ENCODE measurements at places on chromosomes 16 and 17.

- no peak for DNase-seq
These were observed 439.5 kb downstream of the CA10 start for GRCh38 chr17:51718983-51719382.

DNA sequence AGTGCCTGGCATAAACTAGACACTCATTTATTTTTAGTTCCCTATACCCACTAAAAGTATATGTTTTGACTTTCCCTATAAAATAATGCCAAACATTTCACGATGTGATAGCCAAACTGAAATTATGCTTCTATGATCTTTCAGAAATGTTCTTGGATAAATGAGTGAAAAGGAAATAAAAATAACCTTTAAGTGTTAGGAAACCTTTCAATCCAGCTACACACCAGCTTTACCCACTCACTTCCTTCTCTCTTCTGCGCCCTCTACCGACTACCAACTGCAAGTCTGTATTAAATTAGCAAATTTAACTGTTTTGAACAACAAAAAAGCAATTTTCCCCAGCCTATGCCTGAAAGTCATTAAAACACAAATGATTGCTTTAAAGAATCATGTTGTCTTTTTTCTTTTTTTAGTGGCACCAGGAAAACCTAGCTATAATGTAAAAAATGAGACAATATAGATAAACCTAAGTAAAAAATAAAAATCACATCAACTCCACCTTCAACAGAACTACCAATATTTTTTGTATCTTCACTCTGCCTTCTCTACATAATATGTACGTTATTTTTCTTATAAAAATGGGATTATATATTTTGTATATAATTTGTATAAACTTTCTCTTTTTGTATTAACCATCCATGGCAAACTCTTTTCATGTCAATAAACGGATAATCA lies 13.2 kb upstream of the TMEM100 start:
- DNase-seq = peak; percentile 67

DNA sequence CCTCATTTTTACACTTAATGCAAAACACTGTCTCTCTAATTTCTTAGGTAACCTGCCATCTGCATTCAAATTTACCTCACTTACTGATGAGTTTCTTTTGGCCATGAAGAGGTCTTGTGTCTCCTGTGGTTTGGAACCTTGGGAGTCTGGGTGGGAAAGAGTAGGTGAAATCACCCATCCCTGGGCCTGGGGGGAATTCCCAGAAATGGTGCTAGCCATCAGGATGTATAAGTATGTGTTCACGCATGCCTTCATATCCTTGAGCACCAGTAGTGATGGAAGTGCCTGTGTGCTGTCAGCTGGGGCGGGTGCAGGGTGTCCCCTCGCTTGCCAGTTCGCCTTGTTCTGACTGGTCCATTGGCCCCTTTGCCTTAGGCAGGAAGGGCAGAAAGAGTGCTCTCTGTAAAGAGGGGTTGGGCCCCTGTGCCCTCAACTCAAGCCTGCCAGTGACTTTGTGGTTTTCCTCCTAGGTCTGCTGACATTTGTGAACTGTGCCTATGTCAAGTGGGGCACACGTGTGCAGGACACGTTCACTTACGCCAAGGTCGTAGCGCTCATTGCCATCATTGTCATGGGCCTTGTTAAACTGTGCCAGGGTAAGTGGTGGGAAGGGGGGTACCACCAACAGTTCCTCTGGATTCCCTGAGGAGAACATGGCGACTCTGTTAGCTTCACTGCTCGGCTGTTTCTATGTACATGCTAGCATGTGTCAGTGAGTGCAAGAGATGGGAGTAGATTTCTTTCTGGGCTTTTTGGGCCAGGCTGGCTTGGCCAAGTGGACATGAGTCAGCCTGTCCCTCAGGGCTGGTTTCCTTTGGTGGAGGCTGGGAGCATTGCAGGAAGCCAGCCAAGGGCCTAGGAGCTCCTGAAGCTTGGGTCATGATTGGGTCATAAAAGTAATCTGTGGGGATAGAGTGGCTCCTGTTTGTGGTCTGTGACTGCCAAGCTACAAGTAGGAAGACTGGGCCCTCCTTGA lies 23.2 kb downstream of the SLC7A6OS start:
- peak; percentile 93 for DNase-seq

DNA sequence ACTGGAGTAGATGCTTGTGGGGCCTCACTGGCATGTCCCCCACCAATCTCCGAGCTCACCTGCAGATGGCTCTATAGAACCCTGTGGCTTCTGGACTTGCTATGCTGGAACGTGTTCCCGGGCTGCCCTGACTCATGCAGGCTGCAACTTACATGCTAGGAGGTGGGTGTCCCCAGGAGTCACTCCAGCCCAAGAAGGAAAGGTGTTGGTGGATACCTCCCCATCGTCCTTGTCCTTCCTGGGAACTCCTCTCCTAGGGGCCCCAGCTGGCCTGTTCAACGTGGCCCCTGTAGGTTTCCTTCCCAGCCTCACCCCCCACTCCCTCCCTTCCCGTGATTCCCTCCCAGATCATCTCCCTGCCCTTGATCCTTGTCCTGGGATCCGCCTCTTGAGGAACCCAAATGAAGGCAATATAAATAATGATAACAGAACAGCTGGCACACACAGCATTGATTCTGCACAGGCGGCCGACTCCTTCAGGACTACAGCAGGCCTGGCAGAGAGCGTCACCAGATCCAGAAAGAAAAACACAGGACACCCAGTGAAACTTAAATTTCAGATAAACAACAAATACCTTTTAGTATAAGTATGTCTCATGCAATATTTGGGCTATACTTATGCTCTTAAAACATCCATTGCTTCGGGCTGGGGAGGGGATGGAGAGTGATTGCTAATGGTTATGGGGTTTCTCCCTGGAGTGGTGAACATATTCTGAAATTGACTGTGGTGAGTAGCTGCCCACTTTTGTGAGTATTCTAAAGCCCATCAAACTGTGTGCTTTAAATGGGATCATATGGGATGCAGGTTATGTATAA lies 221.1 kb upstream of the GSE1 start:
- DNase-seq = no peak

- DNase-seq = peak; percentile 34
These were observed 822 bp downstream of the IGF2BP1 start for GRCh38 chr17:48997827-48998586.

DNA sequence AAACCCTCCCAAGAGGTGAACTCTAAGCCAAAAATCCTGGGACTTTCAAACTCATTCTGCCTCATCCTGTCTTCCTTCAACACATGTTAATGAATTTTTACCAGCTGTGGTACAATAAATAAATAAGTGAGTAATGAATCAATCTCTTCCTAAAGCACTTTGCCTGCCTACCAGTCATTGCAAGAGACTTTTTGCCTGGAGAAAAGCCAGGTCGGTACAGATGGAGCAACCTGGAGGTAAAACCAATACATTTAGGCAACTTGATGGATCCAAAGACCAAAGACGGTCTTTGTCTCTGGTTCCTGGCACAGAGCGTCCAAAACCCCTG lies 324.2 kb downstream of the PMP22 start:
- peak; percentile 57 for DNase-seq

GRCh38 chr16:84245956-84246678 lies 6.3 kb upstream of the KCNG4 start:
- DNase-seq = no peak

DNA sequence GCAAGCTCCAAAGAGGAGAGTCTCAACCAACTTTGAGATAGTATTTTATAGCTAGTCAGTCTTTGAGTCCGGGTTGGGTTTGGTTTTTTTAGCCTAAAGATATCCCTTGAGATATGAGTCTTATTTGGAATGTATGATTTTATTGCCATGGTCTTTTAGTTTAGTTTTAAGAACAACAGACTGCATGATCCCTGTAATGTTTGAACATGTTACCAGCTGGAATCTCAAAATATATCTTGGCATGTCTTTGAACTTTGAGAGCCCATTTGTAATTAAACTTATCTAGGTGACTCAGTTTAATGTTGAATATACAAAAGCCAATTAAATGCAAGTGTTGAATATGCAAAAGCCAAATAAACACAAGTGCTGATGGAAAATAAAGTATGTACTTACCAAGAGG lies 100.6 kb downstream of the TANGO6 start:
- DNase-seq = no peak

DNA sequence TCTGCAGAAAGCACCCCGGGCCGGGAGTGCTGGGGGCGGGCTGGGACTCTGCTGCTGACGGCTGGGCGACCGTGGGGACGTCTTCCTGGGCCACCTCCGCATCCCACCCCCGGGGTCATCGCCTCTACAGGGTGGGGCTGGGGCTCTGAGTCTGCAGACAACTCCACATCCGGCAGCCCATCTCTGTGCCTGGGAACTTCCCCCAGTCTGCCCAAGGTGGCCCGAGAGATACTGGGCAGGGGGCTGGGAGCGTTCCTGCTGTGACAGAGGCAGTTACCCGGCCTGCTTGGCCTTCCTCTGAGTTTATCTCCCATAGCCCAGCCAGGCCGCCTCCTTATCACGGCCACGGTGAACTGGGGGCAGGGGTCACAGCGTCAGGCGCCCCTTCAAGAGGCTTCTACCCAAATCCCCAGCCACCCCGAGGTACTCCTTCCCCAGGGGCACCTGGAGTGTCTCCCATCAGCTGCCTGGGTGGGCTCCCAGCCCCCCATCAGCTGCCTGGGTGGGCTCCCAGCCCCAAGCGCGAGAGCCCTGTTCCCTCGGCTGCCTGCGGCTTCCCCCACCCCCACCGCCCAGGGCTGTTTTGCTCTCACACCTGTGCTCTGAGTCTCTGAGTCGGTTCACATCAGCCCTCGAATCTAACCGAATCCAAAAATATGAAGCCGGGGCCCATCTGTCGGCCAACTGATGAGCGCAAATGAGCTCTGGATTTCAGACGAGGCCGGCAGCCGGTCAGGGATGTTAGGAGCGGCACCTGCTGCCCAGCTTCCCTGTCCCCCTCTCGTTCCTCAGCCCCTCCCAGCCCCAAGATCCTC lies 15.6 kb upstream of the CBFA2T3 start:
- no peak for DNase-seq

DNA sequence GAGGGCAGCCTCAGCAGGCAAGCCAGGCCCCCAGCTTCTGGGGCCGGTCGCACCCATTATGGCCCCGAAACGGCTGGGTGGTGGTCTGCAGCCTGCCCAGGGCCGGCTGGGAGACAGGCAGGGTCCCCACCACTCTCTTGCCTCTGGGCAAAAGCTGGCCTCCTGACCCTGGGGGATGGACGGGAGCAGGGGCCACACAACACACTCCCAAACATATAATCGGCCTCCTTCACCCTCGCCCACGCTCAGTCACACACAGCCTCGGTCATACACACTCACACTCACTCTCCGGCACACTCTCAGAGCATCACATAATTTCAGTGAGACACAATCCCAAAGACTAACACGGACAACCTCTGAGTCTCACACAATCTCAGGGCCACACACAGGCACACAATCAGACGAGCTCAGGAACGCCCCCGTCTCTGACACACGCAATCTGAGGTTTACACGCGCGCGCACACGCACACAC lies 589 bp downstream of the PEMT start:
- no peak for DNase-seq

- peak; percentile 20 for DNase-seq
These were observed 101.4 kb downstream of the MAP2K4 start for GRCh38 chr17:12122075-12122474.

DNA sequence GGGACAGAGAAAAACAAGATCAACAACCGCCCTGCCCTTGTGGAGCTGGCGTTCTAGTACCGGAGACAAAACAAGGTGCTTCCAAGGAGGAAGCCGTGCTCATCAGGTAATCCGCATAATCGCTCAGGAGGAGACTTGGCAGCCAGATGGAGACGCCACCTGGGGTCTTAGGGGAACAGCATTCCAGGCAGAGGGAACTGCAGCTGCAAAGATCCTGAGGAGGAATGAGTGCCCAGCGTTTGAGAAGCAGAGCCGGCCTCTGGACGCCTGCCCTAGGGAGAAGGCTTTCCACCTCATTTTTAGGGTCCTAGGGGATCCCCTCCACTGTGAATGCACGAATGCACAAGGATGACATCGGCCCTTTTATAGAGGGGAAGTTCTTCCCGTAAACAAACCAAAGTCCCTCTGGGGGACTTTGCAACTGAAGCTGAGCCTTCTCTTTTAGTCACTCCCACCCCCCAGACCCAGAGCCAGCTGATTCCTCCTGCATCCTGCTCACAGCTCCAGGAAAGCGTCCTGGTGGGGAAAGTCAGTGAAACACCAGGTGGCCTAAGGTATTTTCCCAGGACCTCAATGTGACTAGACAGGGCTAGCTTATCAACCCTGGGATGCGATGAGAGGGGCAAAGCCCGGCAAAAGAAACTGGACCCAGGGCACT lies 13.2 kb upstream of the MPRIP start:
- DNase-seq = no peak

GRCh38 chr16:11620243-11621003 lies 33.7 kb upstream of the LITAF start:
- no peak for DNase-seq

DNA sequence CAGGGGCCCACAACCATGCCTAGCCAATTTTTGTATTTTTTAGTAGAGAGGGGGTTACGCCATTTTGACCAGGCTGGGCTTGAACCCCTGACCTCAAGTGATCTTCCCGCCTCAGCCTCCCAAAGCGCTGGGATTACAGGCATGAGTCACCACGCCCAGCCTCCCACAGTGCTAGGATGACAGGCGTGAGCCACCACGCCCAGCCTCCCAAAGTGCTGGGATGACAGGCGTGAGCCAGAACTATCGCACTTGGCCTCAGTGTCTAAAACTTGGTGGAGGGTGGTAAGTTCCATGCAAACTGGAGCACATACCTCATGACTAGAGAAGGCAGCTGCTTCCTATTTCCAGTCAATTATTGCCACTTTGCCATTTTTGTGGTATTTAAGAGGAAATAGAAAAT lies 7.1 kb downstream of the HSD17B2 start:
- DNase-seq = peak; percentile 17

DNA sequence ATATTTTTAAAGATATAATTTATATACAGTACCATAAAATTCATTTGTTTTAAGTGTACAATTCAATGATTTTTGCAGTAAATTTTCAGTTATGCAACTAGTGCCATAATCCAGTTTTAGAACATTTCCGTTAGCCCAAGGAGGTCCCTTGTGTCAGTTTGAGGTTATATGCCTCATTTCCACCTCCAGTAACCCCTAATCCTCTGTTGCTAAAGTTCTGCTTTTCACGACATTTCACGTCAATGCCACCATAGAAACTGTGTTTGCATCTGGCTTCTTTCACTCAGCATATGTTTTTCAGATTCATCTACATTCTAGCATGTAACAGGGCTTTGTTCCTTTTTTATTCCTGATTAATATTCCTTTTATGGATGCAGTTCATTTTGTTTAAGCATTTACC lies 42.4 kb upstream of the NUDT7 start:
- peak; percentile 10 for DNase-seq

GRCh38 chr17:79473876-79474440 lies 136.9 kb downstream of the RBFOX3 start:
- DNase-seq = no peak

- no peak for DNase-seq
These were observed 5.8 kb downstream of the EXOC7 start for GRCh38 chr17:76097716-76098295.

DNA sequence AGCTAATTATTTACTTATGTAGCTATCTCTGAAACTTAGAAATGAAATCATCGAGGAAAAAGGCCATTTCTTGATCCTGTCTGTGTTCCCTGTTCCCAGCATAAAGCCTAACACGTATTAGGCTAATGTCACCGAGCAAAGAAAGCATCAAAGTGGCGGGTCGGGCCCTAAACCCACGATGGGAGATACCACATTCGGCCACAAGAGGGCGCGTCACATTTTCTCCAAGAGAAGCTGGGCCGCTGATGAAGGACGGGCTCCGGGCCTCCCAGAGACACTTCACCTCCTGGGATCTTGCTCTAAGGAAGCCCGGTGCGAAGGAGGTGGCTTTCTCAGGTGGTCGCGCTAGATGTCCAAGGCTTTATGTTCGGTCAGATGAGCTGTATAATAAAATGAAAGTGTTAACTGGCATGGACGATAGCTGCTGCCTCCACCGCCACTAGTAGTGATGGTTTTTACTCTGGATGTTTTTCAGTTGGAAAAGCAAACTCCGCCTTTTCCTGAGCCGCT lies 853 bp upstream of the PDK2 start:
- DNase-seq = peak; percentile 82
